ENCODE measurements at places on chromosomes 1 and 21. TPM values are rescaled to one million over a fixed set of nuclear protein-coding genes. Genes with fewer than 3 reads are reported as not detected.

DNA sequence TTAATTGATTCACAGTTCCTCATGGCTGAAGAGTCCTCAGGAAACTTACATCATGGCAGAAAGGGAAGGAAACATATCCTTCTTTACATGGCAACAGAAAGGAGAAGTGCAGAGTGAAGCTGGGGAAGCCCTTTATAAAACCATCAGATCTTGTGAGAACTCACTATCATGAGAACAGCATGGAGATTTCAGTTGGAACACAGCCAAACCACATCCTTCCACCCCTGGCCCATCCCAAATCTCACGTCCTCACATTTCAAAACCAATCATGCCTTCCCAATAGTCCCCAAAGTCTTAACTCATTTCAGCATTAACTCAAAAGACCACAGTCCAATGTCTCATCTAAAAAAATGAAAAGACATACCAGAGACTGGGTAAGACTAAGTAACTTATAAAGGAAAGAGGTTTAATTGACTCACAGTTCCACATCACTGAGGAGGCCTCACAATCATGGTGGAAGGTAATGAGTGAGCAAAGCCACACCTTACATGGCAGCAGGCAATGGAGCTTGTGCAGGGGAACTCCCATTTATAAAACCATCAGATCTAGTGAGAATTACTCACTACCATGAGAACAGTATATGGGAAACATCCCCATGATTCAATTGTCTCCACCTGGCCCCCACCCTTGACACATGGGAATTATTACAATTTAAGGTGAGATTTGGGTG is 105.2 kb downstream of the MRPL39 start:
- no peaks in the 10 kb centered on the region for H3K36me3 ChIP-seq
- no peaks in the 10 kb centered on the region for H3K27me3 ChIP-seq
- H3K4me3 ChIP-seq, result no peak overlapping the region
- H3K27ac ChIP-seq, result no peak overlapping the region
- no peaks in the 10 kb centered on the region for H3K4me1 ChIP-seq

The FMO5 gene
- total RNA-seq, result 3.1 TPM

DNA sequence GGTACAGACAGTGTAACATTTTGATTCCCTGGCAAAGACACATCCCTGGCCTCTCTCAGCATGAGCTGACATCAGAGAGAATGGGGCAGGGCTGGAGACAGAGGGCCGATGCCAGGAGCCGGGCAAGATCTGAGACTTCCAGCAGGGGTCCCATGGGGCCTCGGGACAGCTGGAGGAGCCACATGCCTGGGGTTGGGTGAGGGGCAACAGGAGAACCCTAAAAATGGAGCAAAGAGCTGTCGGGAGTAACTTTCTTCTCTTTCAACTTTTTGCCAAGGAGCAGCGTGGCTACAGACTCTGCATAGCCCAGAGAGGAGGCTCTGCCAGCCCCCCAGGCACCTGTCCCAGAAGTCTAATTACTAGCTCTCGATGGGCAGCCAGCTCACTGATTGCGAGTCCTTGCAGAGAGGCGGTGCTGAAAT is 130.8 kb downstream of the LACTBL1 start:
- no peaks in the 10 kb centered on the region for H3K27me3 ChIP-seq
- peaks cover 29% of the 10 kb centered on the region for H3K4me1 ChIP-seq
- peaks cover 12% of the 10 kb centered on the region for H3K36me3 ChIP-seq
- no peak overlapping the region for H3K4me3 ChIP-seq

The LCE6A gene
- total RNA-seq, result not detected

GRCh38 chr1:21902026-21903012 is 34.8 kb downstream of the HSPG2 start:
- no peak overlapping the region for H3K4me3 ChIP-seq
- H3K4me1 ChIP-seq, result peaks cover 65% of the 10 kb centered on the region
- H3K36me3 ChIP-seq, result peaks cover 10% of the 10 kb centered on the region
- no peak for DNase-seq
- H3K27me3 ChIP-seq, result no peaks in the 10 kb centered on the region

The CD1D gene
- total RNA-seq, result 1.6 TPM

The GUCA2B gene
- total RNA-seq, result not detected

The CCDC30 gene
- total RNA-seq, result 19.1 TPM

GRCh38 chr1:231507476-231508355 is 20.8 kb upstream of the TSNAX start:
- no peak for DNase-seq
- H3K4me1 ChIP-seq, result no peaks in the 10 kb centered on the region
- no peaks in the 10 kb centered on the region for H3K27me3 ChIP-seq
- H3K27ac ChIP-seq, result no peak overlapping the region

GRCh38 chr1:239807361-239807760 is 284.3 kb upstream of the FMN2 start:
- no peak overlapping the region for H3K4me3 ChIP-seq
- H3K27ac ChIP-seq, result no peak overlapping the region
- DNase-seq, result no peak

DNA sequence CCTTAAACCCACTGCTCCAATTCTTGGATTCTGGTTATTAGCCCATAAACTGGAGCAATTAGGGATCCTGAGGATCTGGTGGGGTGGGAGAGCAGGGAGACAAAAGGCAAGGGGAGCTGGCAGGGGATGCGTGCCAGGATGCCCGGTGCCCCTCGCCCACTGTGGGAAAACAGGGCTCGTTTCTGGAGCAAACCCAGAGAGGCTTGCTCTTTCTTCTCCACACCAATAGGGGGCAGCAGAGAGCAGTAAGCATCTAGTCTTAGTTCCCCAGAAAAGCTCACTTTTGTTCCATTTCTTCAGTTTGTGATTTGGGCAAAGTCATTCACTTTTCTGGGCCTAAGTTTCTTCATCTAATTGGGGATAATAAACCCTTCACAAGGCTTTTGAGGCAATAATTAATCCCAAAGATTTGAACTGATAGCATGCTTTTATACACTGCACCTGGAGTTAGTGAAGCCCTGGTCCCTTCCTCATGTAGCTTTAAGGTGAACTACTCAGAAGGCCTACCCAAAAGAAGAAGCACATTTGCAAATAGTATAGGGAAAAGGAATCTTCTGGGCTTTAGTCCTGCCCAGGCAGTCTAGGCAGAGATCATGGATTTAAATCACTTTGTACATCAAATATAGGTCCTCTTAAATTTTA is 160.6 kb upstream of the USP24 start:
- H3K27me3 ChIP-seq, result no peaks in the 10 kb centered on the region
- no peaks in the 10 kb centered on the region for H3K36me3 ChIP-seq
- DNase-seq, result no peak
- no peak overlapping the region for H3K4me3 ChIP-seq

DNA sequence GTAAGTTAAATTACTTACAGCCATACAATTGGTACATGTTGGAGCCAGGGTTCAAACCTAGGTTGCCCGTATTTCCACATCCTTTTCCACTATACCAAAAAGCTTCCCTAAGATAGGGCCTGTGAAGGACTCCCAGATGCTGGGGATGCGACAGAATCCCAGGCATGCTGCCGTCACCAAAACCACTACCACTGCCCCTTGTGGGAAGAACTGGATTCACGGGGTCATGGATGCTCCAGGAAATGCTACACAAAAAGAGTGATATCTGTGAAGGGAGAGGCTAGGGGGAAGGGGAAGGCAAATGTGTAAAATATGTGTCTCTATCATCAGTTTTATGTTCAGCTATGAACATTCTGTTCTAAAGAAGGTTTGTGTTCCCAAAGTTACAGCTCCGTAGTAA is 133.9 kb upstream of the IVNS1ABP start:
- no peaks in the 10 kb centered on the region for H3K4me1 ChIP-seq
- no peak overlapping the region for H3K4me3 ChIP-seq
- H3K27me3 ChIP-seq, result no peaks in the 10 kb centered on the region
- no peaks in the 10 kb centered on the region for H3K36me3 ChIP-seq

DNA sequence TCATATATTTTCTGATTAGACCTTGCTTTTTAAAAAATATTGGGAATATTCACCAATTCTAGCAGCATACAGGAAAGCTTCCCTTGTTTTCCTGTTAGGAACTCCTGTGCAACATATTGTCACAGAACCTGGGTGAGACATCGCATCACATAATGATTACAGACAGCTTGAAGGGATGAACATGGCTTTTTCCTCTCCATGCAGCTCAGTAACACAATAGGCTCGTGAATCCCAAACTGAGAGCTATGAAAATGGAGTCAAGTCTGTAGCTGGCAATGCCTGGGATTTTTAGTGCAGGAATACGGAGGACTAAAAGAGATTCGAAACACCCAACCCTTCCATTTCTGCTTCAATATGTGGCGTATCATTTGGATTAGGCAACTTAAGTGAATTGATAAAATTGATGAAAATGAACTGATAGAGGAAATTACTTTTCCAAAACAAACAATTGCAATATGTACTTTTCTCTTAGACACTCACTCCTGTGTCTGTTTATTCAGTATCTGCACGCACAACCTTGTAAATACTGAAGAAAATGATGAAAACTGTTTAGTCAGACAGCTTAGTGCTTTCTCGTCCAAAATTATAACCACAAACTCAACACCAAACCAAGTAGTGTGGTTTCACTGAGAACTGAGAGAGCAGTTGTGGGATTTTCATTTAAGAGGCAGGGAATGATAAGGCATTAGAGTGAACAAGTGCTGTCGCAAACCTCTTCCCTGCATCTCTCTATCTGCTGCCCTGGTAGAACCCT is 250.4 kb downstream of the PTBP2 start:
- no peaks in the 10 kb centered on the region for H3K27me3 ChIP-seq
- no peak overlapping the region for H3K27ac ChIP-seq
- H3K4me1 ChIP-seq, result no peaks in the 10 kb centered on the region
- H3K36me3 ChIP-seq, result no peaks in the 10 kb centered on the region

The MTHFR gene
- 25.8 TPM for total RNA-seq

The PRKCZ gene
- total RNA-seq, result 33.2 TPM

- H3K36me3 ChIP-seq, result no peaks in the 10 kb centered on the region
- H3K27ac ChIP-seq, result no peak overlapping the region
- no peak overlapping the region for H3K4me3 ChIP-seq
- H3K27me3 ChIP-seq, result no peaks in the 10 kb centered on the region
- no peaks in the 10 kb centered on the region for H3K4me1 ChIP-seq
- peak; percentile 55 for DNase-seq
Observed at GRCh38 chr1:84253891-84254290, 47.6 kb upstream of the SAMD13 start.

DNA sequence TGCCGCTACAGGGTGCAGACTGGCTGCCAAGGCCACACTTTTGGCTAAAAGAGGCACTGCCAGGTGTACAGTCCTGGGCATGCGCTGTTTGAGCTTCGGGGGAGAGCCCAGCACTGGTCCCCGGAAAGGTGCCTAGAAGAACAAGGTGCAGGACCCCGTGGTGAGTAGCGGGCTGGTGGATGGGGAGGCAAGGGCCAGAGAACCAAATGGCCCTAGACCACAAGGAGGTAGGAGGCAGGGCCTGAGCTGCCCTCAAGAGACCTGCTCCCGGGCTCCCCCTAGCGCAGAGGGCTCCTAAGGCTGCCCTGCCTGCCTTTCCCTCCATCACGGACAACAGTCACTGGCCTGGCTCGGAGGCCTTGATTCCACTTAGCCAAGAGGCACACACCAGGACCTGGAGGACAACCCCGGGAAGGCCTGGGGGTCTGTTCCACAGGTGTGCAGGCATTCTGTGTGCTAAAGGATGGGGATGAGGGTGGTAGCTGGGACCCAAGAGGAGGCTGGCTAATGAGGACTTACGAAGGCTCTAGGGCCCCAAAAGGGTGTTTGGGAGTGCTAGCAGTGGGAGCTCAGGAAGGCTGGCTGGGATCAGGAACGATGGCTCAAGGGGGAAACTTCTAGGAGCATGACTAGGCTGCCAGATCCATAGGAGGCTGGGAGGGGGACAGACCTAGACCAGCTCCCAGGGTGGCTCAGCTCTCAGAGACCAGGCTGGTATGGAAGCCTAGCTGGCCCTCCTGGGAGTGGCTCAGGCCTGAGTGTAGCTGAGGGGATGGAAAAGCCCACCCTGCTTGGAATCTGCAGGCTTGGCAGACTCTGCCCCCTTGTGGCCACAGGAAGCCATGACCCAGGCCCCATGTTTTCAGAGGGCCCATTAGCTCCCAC is 742 bp downstream of the ARTN start:
- peaks cover 30% of the 10 kb centered on the region for H3K36me3 ChIP-seq
- H3K4me3 ChIP-seq, result peak overlapping the region; percentile 12
- H3K4me1 ChIP-seq, result peaks cover 49% of the 10 kb centered on the region
- H3K27me3 ChIP-seq, result peaks cover 19% of the 10 kb centered on the region
- DNase-seq, result peak; percentile 63

The UBR4 gene
- 103 TPM for total RNA-seq

DNA sequence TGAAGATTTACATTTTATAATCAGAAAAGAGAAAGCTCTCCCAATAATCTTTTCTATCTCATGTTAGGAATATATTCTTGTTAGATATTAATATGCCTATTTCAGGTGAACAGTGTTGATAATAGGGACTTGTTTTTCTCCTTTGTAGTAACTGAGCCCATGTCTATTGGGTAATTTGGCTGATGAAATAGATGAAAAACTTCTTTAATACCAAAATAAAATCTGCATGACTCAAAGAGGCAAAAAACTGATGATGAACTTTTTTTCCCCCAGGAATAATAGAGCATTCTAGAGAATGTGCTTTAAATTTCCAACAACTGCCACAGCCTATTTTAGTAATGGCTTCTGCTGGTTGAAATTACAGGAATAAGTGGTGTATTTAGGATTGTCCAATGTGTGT is 178.9 kb upstream of the GREM2 start:
- no peak for DNase-seq
- no peaks in the 10 kb centered on the region for H3K36me3 ChIP-seq
- H3K4me3 ChIP-seq, result no peak overlapping the region
- H3K27me3 ChIP-seq, result no peaks in the 10 kb centered on the region

DNA sequence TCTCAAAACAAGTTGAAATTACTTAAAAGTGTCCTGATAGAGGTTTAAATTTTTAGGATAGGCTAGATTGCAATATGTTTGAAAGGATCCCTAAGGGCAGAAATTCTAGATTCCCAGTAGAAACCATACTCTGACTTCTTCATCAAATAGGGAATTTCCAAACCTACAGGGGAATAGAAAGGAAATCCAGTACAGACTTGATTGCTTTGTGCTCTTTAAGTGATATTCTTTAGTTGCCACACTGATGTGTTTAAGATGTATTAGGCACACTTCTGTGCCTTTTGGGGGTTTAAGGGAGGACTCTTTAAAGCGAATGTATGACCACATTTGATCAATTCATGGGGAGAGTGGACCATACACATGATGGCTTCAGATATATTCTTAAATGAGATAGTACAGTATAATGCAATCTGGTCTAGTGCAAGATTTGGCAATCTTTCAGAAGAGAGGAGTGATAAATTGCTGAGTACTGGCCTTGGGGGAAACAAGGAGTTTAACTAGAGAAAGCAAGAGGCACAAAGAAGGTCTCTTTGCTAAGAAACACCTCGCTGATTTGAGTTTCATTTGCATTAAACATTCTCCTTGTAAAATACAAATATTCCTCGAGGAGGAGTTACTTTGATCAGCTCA is 268.8 kb upstream of the NR5A2 start:
- no peak overlapping the region for H3K27ac ChIP-seq
- no peak for DNase-seq
- H3K4me3 ChIP-seq, result no peak overlapping the region
- H3K36me3 ChIP-seq, result no peaks in the 10 kb centered on the region
- no peaks in the 10 kb centered on the region for H3K27me3 ChIP-seq

- no peak for DNase-seq
- no peaks in the 10 kb centered on the region for H3K4me1 ChIP-seq
- H3K27me3 ChIP-seq, result no peaks in the 10 kb centered on the region
- no peak overlapping the region for H3K27ac ChIP-seq
Observed at GRCh38 chr1:33719771-33720670, 143.9 kb upstream of the HMGB4 start.

The TMEM81 gene
- total RNA-seq, result 1.9 TPM

The CACNA1S gene
- total RNA-seq, result 0.33 TPM

GRCh38 chr1:19078536-19078935 is 122.1 kb upstream of the IFFO2 start:
- no peak overlapping the region for H3K4me3 ChIP-seq
- no peaks in the 10 kb centered on the region for H3K27me3 ChIP-seq

Data from spinal cord (tissue), 10 donors.